ENCODE measurements at places on chromosomes 6 and 20.

DNA sequence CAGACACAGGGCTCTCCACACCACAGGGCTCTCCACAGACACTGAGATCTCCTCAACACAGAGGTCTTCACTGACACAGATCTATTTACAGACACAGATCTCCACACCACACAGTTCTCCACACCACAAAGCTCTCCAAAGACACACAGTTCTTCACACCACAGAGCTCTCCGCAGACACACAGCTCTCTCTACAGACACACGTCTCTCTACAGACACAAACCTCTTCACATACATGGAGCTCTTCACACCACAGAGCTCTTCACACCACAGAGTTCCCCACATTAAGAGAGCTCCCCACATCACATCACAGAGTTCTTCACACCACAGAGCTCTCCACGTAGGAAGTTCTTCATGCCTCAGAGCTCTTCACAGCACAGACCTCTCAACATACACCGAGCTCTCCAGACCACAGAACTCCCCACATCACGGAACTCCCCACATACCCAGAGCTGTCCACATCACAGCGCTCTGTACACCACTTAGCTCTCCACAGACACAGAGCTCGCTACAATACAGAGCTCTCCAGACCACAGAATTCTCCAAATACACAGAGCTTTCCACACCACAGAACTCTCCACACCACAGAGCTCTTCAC lies 53.9 kb downstream of the ERMARD start:
- DNase-seq: peak; percentile 54

GRCh38 chr20:32387252-32387651 lies 29.1 kb downstream of the ASXL1 start:
- DNase-seq: peak; percentile 75

DNA sequence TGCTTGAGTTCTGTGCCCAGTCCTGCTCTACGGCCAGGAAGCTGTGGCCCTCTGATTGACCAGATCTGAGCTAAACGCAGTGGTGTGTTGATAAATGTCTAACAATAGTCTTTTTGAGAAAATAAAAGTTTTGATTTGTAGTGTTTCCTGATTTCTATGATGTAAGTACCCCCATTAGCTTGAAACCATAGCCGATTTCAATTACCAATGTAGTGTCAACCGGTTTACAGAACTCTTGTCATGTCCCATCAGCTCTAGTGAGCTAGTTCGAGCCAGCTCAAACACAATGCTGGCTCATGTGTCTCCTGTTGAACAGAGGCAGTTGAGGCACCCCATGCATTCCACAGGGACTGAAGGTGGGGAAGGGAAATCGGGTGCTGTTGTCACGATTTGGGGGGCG lies 56.7 kb upstream of the ZMYND8 start:
- DNase-seq: no peak

DNA sequence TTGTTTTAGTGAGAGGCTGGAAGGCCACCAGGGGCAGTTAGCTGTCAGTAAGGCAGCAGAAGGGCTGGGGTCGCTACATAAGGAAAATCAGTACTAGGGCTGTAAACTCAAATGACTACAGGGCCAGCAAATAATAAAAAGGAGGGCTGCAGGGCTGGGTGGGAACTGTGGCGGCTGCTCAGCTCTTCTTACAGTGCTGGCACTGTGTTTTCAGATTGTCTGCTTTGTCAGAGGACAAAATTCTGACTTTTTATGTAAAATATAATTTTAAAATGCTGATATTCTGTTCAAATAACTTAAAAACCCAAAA lies 23.2 kb downstream of the HLA-A start:
- DNase-seq: no peak

DNA sequence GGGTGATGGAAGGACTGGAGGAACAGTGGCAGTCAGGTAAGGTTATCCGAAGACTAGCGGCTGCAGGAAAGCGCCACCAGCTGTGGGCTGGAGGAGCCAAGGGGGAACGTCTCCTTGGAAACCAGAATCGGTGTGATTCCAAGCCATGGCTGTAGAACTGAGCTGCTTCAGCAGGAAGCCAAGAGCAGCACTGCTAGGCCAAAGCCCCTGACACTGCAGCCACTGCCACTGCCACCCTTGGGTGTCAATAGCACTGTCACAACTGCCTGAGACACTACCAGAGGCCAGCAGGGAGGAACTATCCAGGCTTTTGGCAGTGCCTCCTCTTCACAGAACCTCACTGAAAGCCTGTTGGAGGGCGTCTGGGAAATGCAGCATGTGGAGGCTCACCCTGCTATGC lies 289.6 kb upstream of the SUPT3H start:
- DNase-seq: no peak

GRCh38 chr6:6046716-6047115 lies 40.0 kb upstream of the NRN1 start:
- DNase-seq: no peak

- peak; percentile 68 for DNase-seq
Measured at GRCh38 chr6:135438907-135439535, 58.5 kb downstream of the AHI1 start.

DNA sequence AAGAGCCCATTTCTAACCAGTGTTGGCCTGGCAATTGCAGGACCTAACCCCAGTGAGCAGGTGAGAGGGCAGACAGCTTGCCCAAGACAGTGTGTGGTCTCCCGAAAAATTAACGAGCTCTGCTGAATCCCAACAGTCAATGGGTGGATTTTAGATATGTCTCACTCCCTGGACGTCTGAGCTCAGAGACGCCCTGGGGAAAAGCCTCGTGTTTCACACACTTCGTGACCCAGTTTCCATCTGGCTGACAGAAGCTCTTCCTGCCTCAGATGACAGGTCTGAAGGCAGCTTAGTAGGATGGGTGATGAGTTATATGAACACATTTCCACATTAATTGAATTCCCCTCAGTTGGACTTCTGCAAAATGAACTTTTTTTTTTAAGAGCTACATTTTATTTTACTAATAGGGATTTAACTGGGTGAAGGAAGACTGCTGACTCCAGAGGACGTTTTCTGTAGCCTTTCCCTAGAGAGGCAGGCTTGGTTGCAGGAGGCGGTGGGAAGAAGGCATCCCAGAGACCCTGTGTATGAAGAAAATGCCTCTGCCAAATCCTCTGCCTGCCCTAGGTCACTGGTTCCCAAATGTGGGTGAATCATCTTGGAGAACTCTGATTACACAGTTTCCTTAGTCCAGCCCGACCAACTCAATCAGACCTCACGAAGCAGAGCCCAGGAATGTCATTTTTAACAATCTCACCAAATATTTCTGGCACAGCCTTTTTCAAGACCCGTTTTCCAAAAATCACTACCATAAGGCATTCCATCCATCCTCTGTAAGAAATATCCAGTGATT lies 71.7 kb upstream of the LY86 start:
- DNase-seq: no peak
